ENCODE measurements at places on chromosomes 12 and 14. TPM values are rescaled to one million over a fixed set of nuclear protein-coding genes. Genes with fewer than 3 reads are reported as not detected.

Gene OASL
- total RNA-seq = not detected

Gene SERPINA10
- total RNA-seq = not detected

Gene SERPINA5
- total RNA-seq = 1.2 TPM

DNA sequence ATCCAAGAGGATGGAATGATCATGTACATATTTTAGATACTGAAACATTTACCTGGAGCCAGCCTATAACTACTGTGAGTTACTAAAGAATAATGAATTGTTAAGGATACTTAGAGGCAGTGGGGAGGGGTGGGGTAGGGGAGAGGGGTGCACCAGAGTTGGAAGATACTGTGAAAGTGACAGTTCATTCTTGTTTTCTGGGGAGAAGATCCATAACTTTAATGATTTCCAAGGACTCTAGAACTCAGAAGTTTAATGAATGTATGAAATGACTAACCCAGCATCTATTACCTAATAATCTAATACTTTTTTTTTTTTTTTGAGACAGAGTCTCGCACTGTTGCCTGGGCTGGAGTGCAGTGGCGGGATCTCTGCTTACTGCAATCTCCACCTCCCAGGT is 10.5 kb downstream of the KLHDC2 start:
- no peak overlapping the region for H3K27ac ChIP-seq
- H3K4me3 ChIP-seq = no peak overlapping the region
- H3K4me1 ChIP-seq = no peaks in the 10 kb centered on the region
- H3K27me3 ChIP-seq = no peaks in the 10 kb centered on the region

DNA sequence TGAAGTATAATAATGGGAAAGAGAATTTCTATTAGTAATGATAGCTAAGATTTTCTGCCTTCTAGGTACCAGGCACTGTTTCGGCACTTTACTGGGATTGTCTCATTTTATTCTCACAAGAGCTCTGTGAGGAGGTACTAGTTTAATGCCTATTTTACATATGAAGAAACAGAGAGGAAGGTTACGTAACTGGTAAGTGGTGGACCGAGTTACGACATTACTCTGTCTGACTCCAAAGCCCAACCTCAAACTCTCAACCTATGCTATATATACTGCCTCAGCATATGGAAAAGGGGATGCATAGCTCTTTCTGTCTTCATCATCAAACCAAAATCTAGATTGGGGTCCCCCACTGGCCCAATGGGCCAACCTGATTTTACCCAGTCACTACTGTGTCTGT is 133.5 kb downstream of the KTN1 start:
- H3K36me3 ChIP-seq = peaks cover 4% of the 10 kb centered on the region
- no peak for DNase-seq
- H3K27me3 ChIP-seq = no peaks in the 10 kb centered on the region

DNA sequence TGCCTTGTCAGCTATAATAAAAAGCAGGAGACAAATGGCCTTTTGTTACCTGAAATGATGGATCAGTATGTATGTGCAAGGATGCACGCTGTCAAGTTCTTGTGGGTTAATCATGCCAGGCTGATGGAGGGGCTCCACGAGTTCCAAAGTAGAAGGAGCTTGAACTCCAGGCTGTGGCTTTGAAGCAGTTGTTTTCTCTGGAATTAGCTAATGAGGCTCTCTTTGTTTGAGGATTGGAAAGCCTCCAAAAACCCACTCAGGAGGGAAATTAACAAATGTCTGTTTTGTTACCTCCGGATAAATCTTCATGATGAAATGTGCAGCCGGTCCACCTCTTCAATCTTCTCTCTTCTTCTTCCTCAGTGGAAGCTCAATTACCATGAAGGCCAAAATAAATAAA is 605.5 kb downstream of the DIO2 start:
- no peak for DNase-seq
- H3K36me3 ChIP-seq = no peaks in the 10 kb centered on the region
- no peaks in the 10 kb centered on the region for H3K27me3 ChIP-seq
- no peak overlapping the region for H3K4me3 ChIP-seq
- H3K27ac ChIP-seq = no peak overlapping the region

DNA sequence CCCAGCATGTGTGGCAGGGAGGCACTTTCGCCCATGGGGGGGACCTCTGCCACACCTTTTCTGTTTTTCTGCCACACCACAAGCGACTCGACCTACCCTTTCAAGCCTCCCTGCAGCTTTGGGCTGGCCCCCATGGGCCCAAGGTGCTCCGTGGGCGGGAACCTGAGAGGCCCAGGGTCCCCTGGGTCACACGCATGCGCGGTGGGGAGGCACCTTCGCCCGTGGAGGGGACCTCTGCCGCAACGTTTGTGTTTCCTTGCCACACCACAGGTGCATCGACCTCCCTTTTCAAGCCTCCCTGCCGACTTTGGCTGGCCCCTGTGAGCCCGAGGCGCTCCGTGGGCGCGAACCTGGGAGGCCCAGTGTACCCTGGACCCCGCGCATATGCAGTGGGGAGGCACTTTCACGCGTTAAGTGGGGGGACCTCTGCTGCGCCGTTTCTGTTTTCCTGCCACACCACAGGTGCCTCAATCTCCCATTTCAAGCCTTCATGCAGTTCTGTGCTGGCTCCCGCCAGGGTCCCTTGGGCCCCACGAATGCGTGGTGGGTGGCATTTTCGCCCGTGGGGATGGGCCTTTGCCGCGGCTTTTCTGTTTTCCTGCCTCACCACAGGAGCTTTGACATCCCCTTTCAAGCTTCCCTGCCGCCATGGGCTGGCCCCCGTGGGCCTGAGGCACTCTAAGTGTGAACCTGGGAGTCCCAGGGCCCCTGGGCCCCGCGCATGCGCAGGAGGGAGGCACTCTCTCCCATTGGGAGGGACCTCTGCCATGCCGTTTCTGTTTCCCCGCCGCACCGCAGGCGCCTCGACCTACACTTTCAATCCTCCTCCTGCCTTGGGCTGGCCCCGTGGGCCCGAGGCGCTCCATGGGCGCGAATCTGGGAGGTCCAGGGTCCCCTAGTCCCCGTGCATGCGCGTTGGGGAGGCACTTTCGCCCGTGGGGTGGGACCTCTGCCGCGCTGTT is 332.2 kb downstream of the ALG10 start:
- DNase-seq = no peak
- 0 out of 2 replicates have a peak, but pooled peaks cover 3% of the 10 kb centered on the region for H3K36me3 ChIP-seq
- no peak overlapping the region for H3K4me3 ChIP-seq
- no peaks in the 10 kb centered on the region for H3K4me1 ChIP-seq
- H3K27ac ChIP-seq = no peak overlapping the region

- H3K36me3 ChIP-seq = no peaks in the 10 kb centered on the region
- H3K4me3 ChIP-seq = peak overlapping the region; percentile 34
- H3K27me3 ChIP-seq = peaks cover 76% of the 10 kb centered on the region
- DNase-seq = peak; percentile 90
These were observed 5.1 kb upstream of the NKX2-1 start for GRCh38 chr14:36524874-36525745.

DNA sequence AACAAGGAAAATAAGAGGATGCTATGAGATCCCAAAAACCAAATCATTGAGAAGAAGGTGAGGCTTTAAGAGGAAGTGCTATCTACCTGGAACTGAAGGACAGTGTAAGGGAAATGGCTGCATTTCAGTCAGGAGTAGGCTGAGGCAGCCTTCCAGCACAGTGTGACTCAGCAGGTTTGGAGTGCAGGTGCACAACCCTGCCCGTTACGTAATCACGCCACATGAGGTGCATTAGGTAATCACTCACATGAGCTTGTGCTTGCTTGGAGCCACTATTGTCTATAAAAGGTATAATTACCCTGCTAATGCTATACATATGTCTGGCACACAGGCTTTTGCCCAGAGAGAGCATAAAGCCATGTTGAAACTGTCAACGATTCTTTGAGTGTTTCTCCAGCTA is 74.9 kb downstream of the DIO2 start:
- DNase-seq = no peak
- no peak overlapping the region for H3K4me3 ChIP-seq
- H3K27ac ChIP-seq = no peak overlapping the region
- no peaks in the 10 kb centered on the region for H3K27me3 ChIP-seq
- H3K36me3 ChIP-seq = peaks cover 16% of the 10 kb centered on the region

GRCh38 chr12:13069380-13069779 is 25.2 kb downstream of the FAM234B start:
- no peaks in the 10 kb centered on the region for H3K4me1 ChIP-seq
- no peak for DNase-seq
- H3K27ac ChIP-seq = no peak overlapping the region
- no peak overlapping the region for H3K4me3 ChIP-seq
- H3K27me3 ChIP-seq = no peaks in the 10 kb centered on the region
- peaks cover 14% of the 10 kb centered on the region for H3K36me3 ChIP-seq

DNA sequence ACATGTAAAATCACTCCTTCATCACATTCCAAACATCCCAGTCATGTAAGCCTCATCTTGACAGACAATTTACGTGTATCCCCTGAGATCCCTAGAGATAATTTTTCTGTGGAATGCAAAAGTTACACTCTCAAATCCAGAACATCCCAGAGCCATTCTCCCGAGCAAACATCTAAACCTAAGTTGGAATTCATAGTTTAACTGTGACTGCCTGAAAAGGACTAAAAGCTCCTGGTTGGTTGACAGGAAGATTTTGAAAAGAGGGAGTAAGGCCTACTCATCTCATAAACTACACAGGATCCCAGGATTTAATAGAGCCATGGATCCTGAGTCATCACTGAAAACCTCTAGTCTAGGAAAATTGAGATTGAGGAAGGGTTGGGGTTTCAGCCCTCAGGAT is 123.6 kb downstream of the SCN8A start:
- DNase-seq = no peak
- no peak overlapping the region for H3K27ac ChIP-seq
- no peaks in the 10 kb centered on the region for H3K27me3 ChIP-seq
- H3K4me1 ChIP-seq = no peaks in the 10 kb centered on the region
- H3K4me3 ChIP-seq = no peak overlapping the region
- H3K36me3 ChIP-seq = peaks cover 11% of the 10 kb centered on the region

DNA sequence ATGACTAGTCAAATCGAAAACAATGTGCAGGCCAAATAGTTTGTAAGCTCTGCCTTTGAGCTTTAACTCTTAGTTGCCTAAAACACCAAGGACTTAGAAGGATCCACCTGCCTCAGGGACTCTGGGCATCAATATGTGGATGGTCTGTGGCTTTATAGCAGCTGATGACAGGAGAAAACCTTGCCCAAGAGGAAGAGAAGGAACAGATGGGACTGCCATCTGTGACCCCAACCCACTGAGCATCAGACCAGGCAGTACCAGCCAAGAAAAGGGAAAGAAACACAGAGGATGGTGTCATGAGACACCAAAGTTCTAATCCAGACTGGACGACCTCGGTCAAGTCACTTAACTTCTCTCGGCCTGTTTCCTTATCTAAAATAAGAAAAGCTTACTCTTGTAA is 12.7 kb downstream of the TGFB3 start:
- no peak for DNase-seq
- no peaks in the 10 kb centered on the region for H3K27me3 ChIP-seq
- H3K36me3 ChIP-seq = no peaks in the 10 kb centered on the region

GRCh38 chr14:86510491-86510890 is 980.5 kb downstream of the FLRT2 start:
- no peaks in the 10 kb centered on the region for H3K27me3 ChIP-seq
- no peak overlapping the region for H3K27ac ChIP-seq
- H3K36me3 ChIP-seq = no peaks in the 10 kb centered on the region
- H3K4me1 ChIP-seq = no peaks in the 10 kb centered on the region
- DNase-seq = no peak
- H3K4me3 ChIP-seq = no peak overlapping the region

GRCh38 chr14:61362072-61362750 is 40.8 kb downstream of the PRKCH start:
- H3K36me3 ChIP-seq = no peaks in the 10 kb centered on the region
- H3K27me3 ChIP-seq = no peaks in the 10 kb centered on the region
- no peak for DNase-seq
- H3K27ac ChIP-seq = no peak overlapping the region
- no peaks in the 10 kb centered on the region for H3K4me1 ChIP-seq
- H3K4me3 ChIP-seq = no peak overlapping the region

GRCh38 chr12:76940671-76941445 is 62.0 kb upstream of the CSRP2 start:
- H3K36me3 ChIP-seq = no peaks in the 10 kb centered on the region
- no peaks in the 10 kb centered on the region for H3K27me3 ChIP-seq
- no peak overlapping the region for H3K27ac ChIP-seq
- H3K4me1 ChIP-seq = no peaks in the 10 kb centered on the region
- H3K4me3 ChIP-seq = no peak overlapping the region

DNA sequence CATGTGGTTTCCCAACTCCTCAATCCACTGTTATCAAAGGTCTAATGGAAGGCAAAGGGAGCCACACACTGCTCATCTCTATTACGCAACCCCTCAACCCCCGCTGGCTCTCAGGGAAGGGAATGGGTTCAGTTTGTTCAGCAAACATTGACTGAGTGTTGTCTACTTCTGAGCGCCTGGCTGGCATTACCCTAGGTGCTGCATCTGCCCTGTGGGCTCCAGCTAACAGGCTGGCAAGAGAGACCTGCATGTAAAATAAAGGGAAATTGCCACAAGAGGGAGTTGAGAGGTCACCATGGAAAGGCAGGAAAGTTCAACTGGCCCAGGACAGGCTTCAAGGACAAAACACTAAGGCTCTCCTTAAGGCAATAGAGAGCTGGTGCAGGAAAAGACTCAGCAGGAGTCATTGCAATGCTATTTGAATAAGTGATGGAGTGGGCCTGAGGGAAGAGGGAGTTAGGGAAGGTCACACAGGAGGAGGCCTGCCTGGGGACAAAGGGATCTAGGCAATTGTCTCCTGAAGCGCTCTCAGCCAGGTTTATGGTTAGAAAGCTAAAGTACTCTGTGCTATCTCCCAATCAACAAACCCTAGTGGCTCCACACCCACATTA is 5.5 kb upstream of the ZNF740 start:
- H3K27ac ChIP-seq = no peak overlapping the region
- DNase-seq = peak; percentile 94
- H3K4me1 ChIP-seq = no peaks in the 10 kb centered on the region
- H3K27me3 ChIP-seq = peaks cover 26% of the 10 kb centered on the region
- H3K36me3 ChIP-seq = peaks cover 6% of the 10 kb centered on the region
- peak overlapping the region; percentile 17 for H3K4me3 ChIP-seq

- no peak overlapping the region for H3K4me3 ChIP-seq
- H3K4me1 ChIP-seq = no peaks in the 10 kb centered on the region
- no peaks in the 10 kb centered on the region for H3K27me3 ChIP-seq
- no peak overlapping the region for H3K27ac ChIP-seq
These were observed 9.4 kb downstream of the KCNA1 start for GRCh38 chr12:4918950-4919660.

DNA sequence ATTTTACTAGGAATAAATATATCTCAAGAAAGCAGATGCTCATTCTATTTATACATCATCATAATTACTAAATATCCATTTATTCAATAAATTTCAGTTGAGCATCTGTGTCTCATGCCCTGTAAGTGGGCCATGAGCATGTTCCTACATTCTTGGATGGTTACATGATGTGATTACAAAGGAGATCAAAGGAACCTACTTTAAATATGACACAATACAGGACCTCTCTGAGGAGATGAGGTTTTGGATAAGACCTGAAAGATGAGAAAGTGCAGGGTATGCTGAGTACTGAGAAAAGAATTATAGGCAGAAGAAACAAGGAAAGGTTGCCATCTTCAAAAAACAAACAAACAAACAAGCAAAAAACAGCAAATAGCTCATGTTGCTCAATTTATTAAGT is 105.4 kb upstream of the CNTN1 start:
- no peaks in the 10 kb centered on the region for H3K27me3 ChIP-seq
- H3K27ac ChIP-seq = no peak overlapping the region
- peaks cover 22% of the 10 kb centered on the region for H3K36me3 ChIP-seq
- H3K4me3 ChIP-seq = no peak overlapping the region
- no peaks in the 10 kb centered on the region for H3K4me1 ChIP-seq

GRCh38 chr14:56248442-56248841 is 130.2 kb downstream of the PELI2 start:
- H3K27ac ChIP-seq = no peak overlapping the region
- H3K27me3 ChIP-seq = no peaks in the 10 kb centered on the region
- no peaks in the 10 kb centered on the region for H3K4me1 ChIP-seq

GRCh38 chr12:47449797-47450196 is 256.0 kb downstream of the RPAP3 start:
- no peak overlapping the region for H3K27ac ChIP-seq
- no peaks in the 10 kb centered on the region for H3K36me3 ChIP-seq
- H3K27me3 ChIP-seq = no peaks in the 10 kb centered on the region
- H3K4me3 ChIP-seq = no peak overlapping the region
- no peak for DNase-seq
